ENCODE measurements at places on chromosomes 5 and 9.

DNA sequence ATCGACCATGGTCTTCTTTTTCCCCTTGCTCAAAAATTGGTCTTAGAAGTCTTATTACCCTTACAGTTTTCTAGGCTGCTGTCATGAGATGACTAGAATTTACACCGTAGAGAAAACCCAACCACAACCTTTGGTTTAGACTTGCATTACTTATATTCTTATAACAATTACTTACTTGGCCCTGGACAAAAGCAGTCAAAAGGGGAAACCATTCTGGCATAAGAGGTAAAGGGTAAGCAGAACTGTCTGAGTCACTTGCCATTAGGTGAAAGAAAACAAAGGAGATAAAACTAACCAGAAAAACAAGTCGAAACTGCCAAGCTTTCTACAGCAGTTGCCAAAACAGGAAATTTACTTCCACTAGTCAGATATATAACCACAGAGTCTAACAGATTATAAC lies 17.9 kb downstream of the TMEM245 start:
- DNase-seq: no peak

DNA sequence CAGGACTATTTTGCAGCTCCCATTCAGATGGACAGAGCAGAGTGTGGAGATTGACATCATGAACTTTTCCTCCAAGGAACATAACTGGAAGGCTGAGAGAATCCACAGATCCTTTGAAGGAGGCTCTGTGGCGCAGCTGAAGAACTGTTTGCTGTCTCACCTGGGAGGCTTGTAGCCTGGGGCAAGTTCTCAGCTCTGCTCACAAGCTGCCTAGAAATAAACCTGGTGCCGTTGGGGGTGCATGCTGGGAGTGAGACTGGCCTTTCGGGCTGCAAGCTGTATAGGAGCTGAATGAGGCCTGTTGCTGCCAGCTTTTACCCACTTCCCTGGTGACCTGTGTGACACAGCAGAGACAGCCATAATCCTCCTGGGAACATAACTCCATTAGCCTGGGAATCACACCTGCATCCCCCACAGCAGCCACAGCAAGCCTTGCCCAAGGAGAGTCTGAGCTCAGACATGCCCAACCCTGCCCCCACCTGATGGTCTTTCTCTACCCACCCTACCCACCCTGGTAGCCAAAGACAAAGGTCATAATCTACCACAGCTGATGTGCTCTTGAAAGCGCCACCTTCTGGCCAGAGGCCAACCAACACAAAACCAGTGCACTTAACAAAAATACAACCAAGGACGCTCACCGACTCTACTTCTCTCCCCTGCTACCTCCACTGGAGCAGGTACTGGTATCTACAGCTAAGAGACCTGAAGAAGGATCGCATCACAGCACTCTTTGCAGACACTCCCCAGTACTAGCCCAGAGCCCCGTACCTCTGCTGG lies 205.1 kb upstream of the MRPS30 start:
- DNase-seq: no peak

DNA sequence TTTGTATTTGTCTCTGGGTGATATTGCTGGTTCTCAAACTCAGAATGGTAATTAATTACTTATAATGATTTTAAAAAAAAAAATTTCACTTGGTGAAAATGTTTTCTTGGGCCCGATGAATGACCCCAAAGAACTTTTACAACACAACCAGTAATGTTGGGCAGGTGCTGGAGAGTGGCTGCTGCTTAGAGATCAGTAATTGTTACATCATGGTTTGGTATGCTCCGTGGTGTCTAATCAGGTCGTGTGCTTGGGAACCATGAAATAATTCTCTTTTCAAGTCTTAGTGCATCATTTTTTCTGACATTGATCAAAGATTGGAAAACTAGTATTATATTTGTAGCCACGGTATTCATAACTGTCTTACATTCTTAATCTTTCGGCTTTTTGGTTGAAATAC lies 29.3 kb downstream of the PCBD2 start:
- DNase-seq: no peak

DNA sequence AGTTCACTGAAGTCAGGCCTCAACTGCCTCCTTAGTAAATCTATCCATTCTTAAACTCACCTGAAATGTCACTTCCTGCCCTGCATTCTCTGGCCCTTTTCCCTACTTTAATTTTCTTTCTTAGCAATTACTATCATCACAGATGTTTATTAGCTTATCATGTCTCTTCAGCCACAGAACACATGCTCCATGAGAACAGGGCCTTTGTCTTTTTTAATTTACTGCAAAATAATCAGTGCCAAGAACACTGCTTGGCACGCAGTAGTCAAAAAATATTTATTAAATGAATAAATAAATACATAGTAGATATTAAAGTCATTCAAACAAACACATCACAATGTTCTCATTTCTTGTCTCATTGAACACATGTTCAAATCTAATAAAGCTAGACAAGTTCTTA lies 46.2 kb downstream of the SKIC3 start:
- DNase-seq: no peak

GRCh38 chr5:168528521-168529373 lies at the start of gene FBLL1:
Gene FBLL1 (plus strand): TSS chr5:168529305. CDS start chr5:168529505, 200 bp downstream.
- DNase-seq: no peak

- no peak for DNase-seq
These were observed 45.1 kb upstream of the PJA2 start for GRCh38 chr5:109454731-109455505.

DNA sequence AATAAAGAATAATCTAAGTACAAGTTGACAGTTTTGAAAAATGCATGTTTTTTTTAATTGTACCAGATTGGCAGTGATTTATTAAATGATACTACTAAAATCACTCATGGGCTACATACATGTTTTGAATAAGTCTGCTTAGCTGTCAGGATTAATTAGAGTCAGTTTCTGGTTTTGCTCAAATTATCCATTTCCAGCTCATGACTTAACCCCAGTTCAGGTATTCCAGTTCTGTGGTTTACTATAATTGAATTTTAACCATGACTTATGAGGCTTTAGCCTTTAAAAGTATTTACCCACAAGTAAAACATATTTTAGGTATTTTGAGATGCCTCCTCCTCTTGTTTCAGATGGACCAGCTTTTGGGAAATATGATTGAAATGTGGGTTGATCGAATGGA lies 17.8 kb upstream of the LRRC70 start:
- no peak for DNase-seq

DNA sequence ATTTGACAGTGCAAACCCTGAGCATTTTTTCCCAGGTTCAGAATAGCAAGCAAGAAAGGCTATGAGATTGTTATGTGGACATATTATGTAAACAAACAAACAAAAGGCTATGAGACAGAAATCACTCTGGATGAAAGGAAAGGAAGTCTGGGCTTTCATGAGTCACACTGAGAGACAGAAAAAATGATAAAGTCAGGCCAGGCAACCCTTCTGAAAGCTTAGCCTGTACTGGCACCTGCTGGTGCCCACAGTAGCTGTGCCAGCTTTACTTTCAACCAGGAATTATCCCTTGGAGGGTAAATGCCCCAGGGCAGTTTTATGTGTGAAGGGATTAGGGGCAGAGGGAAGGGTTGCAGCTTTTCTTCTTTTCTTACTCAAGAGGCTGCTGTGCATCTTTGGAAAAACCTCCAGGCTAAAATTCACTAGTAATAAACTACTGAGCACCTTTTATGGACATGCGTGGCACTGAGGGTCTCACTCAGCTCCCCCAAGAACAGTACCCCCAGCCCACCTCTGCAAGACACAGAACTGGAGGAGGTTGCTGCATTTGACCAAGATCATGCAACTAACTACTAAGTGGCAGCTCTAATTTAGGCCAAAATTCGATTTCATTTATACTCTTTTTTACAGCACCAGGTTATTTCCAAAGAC lies 41.7 kb downstream of the ACTL7B start:
- no peak for DNase-seq

GRCh38 chr5:102536323-102536928 lies 37.6 kb upstream of the SLCO6A1 start:
- DNase-seq: no peak

DNA sequence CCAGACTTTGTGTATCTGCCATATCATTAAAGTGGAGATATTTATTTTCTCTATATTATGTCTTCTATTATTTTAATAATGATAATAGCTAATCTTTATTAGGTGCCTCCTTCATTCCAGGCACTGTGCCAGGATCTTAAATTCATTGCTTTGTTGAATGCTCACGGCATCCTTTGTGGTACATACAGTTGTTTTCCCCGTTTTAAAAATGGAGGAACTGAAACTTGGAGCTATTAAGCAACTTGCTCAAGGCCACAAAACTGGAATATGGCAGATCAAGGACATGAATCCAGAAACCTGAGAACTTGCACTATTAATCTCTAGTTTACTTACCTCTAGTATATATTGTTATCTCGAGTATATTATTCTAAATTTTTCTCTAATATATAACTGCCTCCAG lies 41.5 kb upstream of the PPP3R2 start:
- DNase-seq: no peak

- no peak for DNase-seq
These were observed 18.6 kb upstream of the PLIN2 start for GRCh38 chr9:19145881-19146280.

GRCh38 chr9:121557581-121558447 lies 58.2 kb upstream of the GGTA1 start:
- peak; percentile 57 for DNase-seq

DNA sequence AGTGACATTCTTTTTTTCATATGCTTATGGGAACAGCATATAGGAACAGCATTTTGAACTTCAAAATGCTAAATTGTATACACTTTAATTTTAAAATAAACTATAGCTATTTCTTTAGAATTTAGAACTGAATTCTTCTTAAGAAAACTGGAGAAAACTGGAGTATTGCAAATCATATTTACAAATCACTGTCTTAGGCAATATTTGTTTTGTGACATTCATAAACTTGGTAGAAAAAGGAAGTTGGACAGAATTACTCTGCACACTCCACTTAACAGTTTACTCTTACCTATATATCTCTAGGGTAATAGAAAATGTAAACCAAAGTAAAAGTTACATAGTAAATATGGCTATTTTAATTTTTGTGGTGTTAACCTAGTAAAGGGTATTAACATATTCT lies 3.1 kb downstream of the DMRTA1 start:
- no peak for DNase-seq

DNA sequence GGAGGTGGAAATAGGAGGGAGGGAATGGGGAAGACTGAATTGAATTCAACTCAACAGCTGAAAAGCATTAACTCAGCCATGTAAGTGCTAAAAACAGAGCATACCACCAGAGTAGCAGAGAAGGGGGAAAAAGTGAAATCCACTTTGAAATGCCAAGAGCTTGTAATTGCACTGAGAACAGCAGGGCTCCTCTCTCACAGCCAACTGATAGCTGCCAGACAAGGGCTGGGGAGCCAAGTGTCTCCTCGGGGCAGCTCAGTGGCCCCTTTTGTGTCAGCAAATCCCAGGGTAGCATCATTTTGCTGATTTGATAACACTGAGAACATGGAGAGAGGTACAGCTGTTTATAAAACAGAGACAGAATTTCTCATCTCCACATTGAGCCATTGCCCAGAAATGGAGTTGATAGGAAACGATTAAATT lies 182.5 kb downstream of the FRMD3 start:
- no peak for DNase-seq

GRCh38 chr9:88280816-88281382 lies 107.3 kb upstream of the SPIN1 start:
- DNase-seq: no peak

- no peak for DNase-seq
These were observed 20.6 kb upstream of the C5orf24 start for GRCh38 chr5:134825212-134825611.

GRCh38 chr5:154214371-154215106 lies 24.0 kb downstream of the GALNT10 start:
- no peak for DNase-seq

- DNase-seq: no peak
These were observed 44.6 kb downstream of the TSSK1B start for GRCh38 chr5:113390224-113390623.

GRCh38 chr5:113514289-113514635 lies 768 bp downstream of the YTHDC2 start:
- DNase-seq: no peak

DNA sequence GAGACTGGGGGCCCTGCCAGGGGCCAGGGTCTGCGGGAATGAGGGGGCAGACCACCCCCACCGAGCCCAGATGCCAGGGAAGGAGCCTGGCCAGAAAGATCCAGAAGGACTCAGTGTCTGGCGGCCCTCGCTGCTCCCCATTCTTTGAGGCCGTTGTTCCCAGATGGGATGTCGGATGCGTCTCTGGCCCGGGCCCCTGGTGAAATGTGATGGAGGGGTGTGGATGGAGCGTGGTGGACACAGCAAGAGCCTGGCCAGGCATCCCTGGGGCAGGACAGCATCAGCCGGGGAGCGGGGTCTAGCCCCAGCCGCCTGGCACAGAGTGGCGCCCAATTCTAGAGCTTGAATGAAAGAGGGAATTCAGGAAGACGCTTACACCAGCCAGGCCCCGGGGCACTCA lies 46.2 kb upstream of the NKD2 start:
- DNase-seq: no peak

GRCh38 chr5:14737291-14737690 lies 72.8 kb downstream of the OTULIN start:
- DNase-seq: no peak

DNA sequence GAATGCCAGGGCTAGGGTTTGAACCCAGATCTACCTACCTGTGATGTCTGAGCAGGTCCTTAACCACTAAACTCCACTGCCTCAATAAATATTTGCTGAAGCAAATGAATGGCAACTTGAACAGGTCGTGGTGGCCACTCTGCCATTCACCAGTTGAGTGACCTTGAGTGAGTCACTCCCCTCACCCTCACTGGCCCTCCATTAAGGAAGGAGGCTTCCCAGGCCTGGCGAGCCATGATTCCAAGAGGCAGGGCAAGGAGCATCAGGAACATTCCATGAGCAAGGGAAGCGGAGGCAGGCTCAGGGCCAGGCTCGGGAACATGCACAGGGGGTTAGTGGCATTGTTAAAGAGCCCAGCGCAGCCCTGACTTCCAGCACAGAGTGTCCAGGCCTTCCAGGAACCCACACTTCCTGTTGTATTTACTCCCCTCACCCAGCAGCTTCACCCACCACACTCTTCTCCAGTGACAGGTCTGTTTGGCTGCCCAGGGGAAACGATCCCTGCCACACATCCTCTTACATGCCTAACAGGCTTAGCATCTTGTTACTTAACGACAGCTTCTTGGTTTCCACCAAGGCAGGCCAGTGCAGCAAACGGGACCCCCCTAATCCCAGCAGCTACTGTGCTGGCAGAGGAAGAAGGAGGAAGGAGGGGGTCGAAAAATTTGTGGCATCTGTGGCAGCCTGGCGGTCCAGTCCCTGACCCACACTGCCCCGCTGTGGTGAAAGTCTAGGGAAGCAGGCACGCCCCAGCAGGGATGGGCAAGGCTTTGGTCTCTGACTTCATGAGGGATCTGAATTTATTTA lies 43.7 kb upstream of the TTC1 start:
- DNase-seq: peak; percentile 34
